Esophagus squamous epithelium (tissue), 5 donors: ENCODE measurements at places on chromosomes 12 and 14. TPM values are rescaled to one million over a fixed set of nuclear protein-coding genes. Genes with fewer than 3 reads are reported as not detected.
A peak's percentile ranks its signal among the peaks of the same experiment; 100 is the strongest.

DNA sequence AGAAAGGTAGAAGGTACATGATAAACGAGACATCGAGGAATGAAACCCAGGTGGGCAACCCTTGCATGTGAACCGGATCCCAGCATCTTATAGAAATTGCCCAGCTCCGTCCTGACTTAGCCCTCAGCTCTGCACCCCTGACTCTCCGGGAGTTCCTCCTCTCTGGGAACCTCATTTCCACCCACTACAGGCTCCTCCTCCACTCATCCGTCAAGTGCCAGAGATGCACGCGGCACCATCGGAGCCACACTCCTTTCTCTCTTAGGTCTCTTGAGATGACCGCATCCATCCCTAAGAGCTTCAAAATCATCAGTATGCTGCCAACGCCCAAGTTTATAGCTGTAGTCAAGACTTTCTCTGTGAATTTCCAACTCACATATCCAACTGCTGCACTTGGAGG, 84.7 kb downstream of the TTC7B start:
- no peak for DNase-seq
- H3K4me3 ChIP-seq: no peak overlapping the region
- no peaks in the 10 kb centered on the region for H3K36me3 ChIP-seq
- H3K4me1 ChIP-seq: no peaks in the 10 kb centered on the region

DNA sequence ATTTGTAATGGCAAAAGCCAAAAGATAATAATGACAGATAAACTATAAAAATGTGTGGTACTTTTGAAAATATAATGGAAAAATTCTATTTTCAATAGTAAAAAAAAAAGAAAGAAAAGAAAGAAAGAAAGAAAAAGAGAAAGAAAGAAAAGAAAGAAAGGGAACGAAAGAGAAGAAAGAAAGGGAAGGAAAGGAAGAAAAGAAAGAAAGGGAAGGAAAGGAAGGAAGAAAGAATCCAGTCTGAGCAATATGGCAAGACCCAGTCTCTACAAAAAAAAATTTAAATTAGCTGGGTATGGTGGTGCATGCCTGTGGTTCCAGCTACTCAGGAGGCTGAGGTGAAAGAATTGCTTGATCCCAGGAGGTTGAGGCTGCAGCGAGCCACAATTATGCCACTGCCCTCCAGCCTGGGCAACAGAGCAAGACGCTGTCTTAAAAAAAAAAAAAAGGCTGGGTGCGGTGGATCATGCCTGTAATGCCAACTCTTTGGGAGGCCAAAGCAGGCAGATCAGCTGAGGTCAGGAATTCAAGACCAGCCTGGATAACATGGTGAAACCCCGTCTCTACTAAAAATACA, 38.4 kb downstream of the EAPP start:
- H3K27ac ChIP-seq: no peak overlapping the region
- H3K36me3 ChIP-seq: no peaks in the 10 kb centered on the region
- H3K27me3 ChIP-seq: no peaks in the 10 kb centered on the region
- peaks cover 29% of the 10 kb centered on the region for H3K4me1 ChIP-seq

- no peak overlapping the region for H3K27ac ChIP-seq
- H3K4me3 ChIP-seq: no peak overlapping the region
- DNase-seq: no peak
- no peaks in the 10 kb centered on the region for H3K4me1 ChIP-seq
Measured at GRCh38 chr14:98622208-98623051, 649.6 kb downstream of the BCL11B start.

GRCh38 chr12:30694412-30695198, 1.1 kb downstream of the IPO8 start:
- H3K4me1 ChIP-seq: peaks cover 50% of the 10 kb centered on the region
- H3K27ac ChIP-seq: peak overlapping the region; percentile 87
- no peaks in the 10 kb centered on the region for H3K36me3 ChIP-seq

DNA sequence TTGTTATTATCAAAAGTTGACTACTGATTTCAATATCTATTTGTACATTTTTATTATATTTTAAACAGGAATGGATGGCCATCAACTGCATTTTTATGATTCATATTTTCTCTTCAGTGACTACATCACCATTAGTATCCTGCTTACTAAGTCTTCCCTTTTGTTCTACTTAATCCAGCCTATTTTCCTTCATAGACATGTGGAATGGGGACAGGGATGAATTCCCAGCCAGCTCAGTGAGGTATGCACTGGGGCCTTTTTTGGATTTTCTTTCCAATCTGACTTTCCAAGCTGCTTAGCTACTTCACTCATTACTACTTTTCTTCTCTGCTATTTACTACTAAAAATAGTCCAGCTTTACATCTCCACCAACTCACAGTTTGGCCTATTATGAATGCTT, 38.4 kb downstream of the AKAP6 start:
- H3K4me3 ChIP-seq: no peak overlapping the region
- H3K27ac ChIP-seq: no peak overlapping the region
- no peaks in the 10 kb centered on the region for H3K27me3 ChIP-seq
- DNase-seq: no peak
- no peaks in the 10 kb centered on the region for H3K4me1 ChIP-seq
- no peaks in the 10 kb centered on the region for H3K36me3 ChIP-seq

SLCO1B1 gene
- total RNA-seq: not detected

DNA sequence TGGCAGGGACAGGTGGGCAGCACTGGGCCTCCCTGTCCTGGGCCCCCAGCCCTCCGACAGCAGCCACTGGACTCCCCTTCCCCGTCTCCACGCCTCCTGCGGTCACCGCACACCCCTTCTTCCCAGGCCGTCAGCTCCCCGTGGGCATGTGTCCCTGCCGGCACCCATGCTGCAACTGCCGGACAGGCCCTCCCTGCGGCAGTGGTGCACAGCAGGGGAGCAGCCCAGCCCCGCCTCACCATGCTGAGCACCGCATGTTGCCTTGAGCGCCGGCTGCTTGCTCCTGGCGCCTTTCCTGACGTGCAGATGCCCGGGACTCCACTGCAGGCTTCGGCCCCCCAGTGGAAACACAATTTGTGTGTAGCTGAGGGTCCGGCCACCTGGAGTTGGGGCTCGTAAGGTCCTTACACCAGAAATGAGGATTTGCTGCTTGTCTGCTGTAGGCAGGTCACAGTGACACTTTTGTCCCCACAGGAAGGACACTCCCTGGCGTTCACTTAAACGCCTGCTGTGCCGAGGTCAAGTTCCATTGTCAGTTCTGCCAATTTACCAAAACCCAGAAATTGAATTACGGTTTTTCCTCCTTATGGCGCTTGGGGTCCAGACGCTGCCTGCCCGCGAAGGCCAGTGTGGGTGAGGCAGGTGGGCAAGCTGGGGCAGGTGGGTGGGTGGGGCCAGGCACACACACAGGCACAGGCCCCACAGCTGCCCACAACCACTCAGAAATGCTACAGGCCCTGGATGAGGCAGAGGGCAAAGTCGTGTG, 28.2 kb upstream of the MMP17 start:
- H3K4me3 ChIP-seq: no peak overlapping the region
- H3K36me3 ChIP-seq: peaks cover 12% of the 10 kb centered on the region
- H3K4me1 ChIP-seq: peaks cover 15% of the 10 kb centered on the region
- H3K27me3 ChIP-seq: no peaks in the 10 kb centered on the region
- no peak overlapping the region for H3K27ac ChIP-seq

GRCh38 chr12:57935331-57935730, 6.0 kb upstream of the ATP23 start:
- no peaks in the 10 kb centered on the region for H3K36me3 ChIP-seq
- no peak for DNase-seq
- peak overlapping the region; percentile 37 for H3K4me3 ChIP-seq
- H3K27ac ChIP-seq: no peak overlapping the region
- H3K4me1 ChIP-seq: no peaks in the 10 kb centered on the region
- H3K27me3 ChIP-seq: no peaks in the 10 kb centered on the region

TSHR gene
- total RNA-seq: not detected

WSB2 gene
- 67.5 TPM for total RNA-seq

- H3K27ac ChIP-seq: no peak overlapping the region
- no peak for DNase-seq
- H3K4me1 ChIP-seq: peaks cover 52% of the 10 kb centered on the region
- no peaks in the 10 kb centered on the region for H3K36me3 ChIP-seq
Measured at GRCh38 chr14:105326891-105327694, 12.5 kb downstream of the PACS2 start.

- no peak overlapping the region for H3K4me3 ChIP-seq
- DNase-seq: no peak
- H3K4me1 ChIP-seq: peaks cover 3% of the 10 kb centered on the region
- H3K36me3 ChIP-seq: no peaks in the 10 kb centered on the region
- H3K27ac ChIP-seq: no peak overlapping the region
Measured at GRCh38 chr12:46145881-46146280, 123.0 kb downstream of the SLC38A1 start.

SLC25A47 gene
- not detected for total RNA-seq

DNA sequence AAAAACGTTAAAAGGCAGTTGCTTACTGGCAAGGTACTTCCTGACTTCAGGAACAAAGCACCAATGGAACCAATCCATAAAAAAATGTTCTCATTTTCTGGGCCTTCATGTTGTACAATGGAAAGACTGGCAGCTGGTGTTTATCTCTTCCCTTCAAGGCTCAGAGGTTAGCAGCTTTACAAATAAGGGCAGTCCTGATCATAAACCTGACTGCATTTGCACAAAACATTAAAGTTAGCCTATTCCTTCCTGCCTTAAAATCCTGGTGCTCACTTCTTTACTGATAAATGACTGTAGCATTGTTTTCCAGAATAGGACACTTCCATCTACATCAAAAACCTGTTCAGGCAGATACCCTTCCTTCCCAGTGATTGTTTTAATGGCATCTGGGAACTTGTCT, 19.2 kb downstream of the IL26 start:
- no peak for DNase-seq
- H3K27me3 ChIP-seq: no peaks in the 10 kb centered on the region
- no peaks in the 10 kb centered on the region for H3K4me1 ChIP-seq
- H3K36me3 ChIP-seq: no peaks in the 10 kb centered on the region
- no peak overlapping the region for H3K27ac ChIP-seq
- H3K4me3 ChIP-seq: no peak overlapping the region

HPD gene
- total RNA-seq: 1.3 TPM

GRCh38 chr14:81169711-81170103, 51.1 kb downstream of the GTF2A1 start:
- no peaks in the 10 kb centered on the region for H3K36me3 ChIP-seq
- H3K27me3 ChIP-seq: no peaks in the 10 kb centered on the region
- H3K4me1 ChIP-seq: peaks cover 3% of the 10 kb centered on the region
- H3K4me3 ChIP-seq: peak overlapping the region; percentile 83

IRAK4 gene
- 22.8 TPM for total RNA-seq

GRCh38 chr12:14772946-14773345, 30.3 kb downstream of the WBP11 start:
- no peaks in the 10 kb centered on the region for H3K27me3 ChIP-seq
- DNase-seq: no peak
- H3K4me3 ChIP-seq: no peak overlapping the region
- H3K4me1 ChIP-seq: peaks cover 65% of the 10 kb centered on the region
- no peak overlapping the region for H3K27ac ChIP-seq
- H3K36me3 ChIP-seq: no peaks in the 10 kb centered on the region

ARG2 gene
- 7.1 TPM for total RNA-seq

GRCh38 chr12:114679452-114679875, 4.5 kb downstream of the TBX3 start:
- peaks cover 11% of the 10 kb centered on the region for H3K4me1 ChIP-seq
- H3K27me3 ChIP-seq: peaks cover 64% of the 10 kb centered on the region
- H3K4me3 ChIP-seq: no peak overlapping the region

DNA sequence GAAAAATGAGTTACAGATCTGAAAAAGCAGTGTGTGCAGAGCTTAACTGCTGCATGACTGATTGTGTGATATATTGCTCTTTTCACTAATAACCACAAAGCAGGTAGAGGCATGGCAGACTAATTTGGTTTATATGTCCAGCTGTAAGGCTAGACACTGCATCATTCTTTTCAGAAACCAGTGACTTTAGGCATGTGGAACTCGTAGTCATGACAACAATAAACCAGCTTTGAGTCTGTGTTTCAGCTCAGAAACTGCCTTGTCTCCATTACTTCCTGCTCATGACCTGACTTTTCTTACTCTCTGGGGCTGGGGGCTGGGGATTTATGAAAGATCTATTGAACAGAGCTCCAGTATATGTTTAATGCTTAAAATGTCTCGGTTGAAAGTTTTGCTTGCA, 146.8 kb upstream of the LRIG3 start:
- H3K27me3 ChIP-seq: no peaks in the 10 kb centered on the region
- peaks cover 5% of the 10 kb centered on the region for H3K4me1 ChIP-seq
- no peak for DNase-seq
- no peaks in the 10 kb centered on the region for H3K36me3 ChIP-seq

- no peaks in the 10 kb centered on the region for H3K27me3 ChIP-seq
- peaks cover 15% of the 10 kb centered on the region for H3K4me1 ChIP-seq
- no peak for DNase-seq
- H3K27ac ChIP-seq: no peak overlapping the region
- H3K36me3 ChIP-seq: no peaks in the 10 kb centered on the region
- no peak overlapping the region for H3K4me3 ChIP-seq
Measured at GRCh38 chr12:51829011-51829481, 19.5 kb downstream of the FIGNL2 start.

LRRC10 gene
- total RNA-seq: not detected

DNA sequence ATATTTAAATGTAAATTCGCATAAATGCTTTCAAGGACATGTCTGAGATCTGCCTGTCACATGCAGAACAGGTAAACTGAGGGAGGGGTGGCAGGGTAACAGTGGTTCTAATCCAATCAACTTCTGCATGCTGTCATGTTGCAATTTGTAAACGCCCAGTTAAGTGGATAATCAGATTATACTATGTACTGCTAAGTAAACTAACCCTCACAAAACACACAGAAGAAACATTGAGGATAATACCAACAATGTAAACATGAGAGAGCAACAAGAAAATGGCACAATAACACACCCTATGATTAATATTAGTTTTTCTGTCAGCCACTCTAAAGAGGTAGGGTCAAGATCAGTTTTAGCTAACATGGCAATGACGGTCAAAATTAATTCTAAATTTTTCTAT, 123.7 kb downstream of the KIF21A start:
- peaks cover 22% of the 10 kb centered on the region for H3K36me3 ChIP-seq
- H3K4me3 ChIP-seq: no peak overlapping the region
- no peak overlapping the region for H3K27ac ChIP-seq
- no peaks in the 10 kb centered on the region for H3K4me1 ChIP-seq

- H3K27ac ChIP-seq: no peak overlapping the region
- no peak overlapping the region for H3K4me3 ChIP-seq
Measured at GRCh38 chr14:53060046-53060445, 93.1 kb downstream of the DDHD1 start.

LMNTD1 gene
- not detected for total RNA-seq

DNA sequence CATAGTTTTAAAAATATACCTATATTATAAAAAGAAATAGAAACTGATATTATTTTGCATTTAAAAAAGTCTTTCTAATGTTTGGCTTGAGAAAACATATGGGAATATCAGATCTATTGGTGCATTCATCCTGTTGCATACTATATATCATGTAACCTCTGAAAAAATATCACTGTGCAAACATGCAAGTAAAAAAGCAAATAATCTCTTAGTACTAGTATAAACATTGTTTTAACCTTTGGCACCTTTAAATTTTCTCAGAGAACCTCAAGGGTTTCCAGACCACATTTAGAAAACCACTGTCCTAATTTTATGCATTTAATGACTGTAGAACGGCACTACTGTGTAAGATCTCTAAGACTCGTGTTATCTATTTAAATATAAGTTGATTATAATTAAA, 416.8 kb downstream of the LRFN5 start:
- H3K4me3 ChIP-seq: no peak overlapping the region
- no peaks in the 10 kb centered on the region for H3K4me1 ChIP-seq
- DNase-seq: no peak
- no peaks in the 10 kb centered on the region for H3K36me3 ChIP-seq

SYCP3 gene
- 0.38 TPM for total RNA-seq

- peaks cover 6% of the 10 kb centered on the region for H3K36me3 ChIP-seq
- H3K27ac ChIP-seq: peak overlapping the region; percentile 89
- DNase-seq: no peak
- H3K4me3 ChIP-seq: peak overlapping the region; percentile 63
- no peaks in the 10 kb centered on the region for H3K27me3 ChIP-seq
- H3K4me1 ChIP-seq: peaks cover 37% of the 10 kb centered on the region
Measured at GRCh38 chr12:57604992-57605810, 577 bp downstream of the DTX3 start.
